ENCODE measurements at places on chromosomes 3 and 15.

DNA sequence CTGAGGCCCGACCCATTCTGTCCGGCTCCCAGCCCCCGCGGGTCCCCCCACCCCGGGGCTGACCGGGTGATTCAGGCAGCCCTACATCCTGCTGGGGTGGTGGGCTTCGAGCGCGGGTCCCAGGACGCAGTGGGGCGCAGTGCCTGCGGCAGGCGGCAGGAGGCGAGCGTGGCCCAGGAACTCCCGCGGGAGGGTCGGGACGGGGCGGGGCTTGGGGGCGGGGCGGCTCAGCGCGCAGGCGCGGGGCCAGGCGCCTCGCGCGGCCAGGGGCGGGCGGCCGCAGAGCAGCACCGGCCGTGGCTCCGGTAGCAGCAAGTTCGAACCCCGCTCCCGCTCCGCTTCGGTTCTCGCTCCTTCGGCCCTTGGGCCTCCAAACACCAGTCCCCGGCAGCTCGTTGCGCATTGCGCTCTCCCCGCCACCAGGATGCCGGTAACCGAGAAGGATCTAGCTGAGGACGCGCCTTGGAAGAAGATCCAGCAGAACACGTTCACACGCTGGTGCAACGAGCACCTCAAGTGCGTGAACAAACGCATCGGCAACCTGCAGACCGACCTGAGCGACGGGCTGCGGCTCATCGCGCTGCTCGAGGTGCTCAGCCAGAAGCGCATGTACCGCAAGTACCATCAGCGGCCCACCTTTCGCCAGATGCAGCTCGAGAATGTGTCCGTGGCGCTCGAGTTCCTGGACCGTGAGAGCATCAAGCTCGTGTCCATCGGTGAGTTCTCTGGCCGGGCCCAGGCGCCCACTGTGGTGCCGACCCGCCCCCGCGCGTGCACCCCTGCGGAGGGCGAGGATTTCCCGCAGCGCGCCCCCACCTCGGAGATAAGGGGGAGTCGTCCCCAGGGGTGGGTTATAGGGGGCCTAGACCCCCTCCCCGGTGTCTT lies at the start of gene FLNB:
Gene FLNB, plus strand, starts transcription at position 282 of the 885 bp plus-strand sequence. Its CDS starts 143 bp downstream, at position 425.
- DNase-seq: peak; percentile 68

DNA sequence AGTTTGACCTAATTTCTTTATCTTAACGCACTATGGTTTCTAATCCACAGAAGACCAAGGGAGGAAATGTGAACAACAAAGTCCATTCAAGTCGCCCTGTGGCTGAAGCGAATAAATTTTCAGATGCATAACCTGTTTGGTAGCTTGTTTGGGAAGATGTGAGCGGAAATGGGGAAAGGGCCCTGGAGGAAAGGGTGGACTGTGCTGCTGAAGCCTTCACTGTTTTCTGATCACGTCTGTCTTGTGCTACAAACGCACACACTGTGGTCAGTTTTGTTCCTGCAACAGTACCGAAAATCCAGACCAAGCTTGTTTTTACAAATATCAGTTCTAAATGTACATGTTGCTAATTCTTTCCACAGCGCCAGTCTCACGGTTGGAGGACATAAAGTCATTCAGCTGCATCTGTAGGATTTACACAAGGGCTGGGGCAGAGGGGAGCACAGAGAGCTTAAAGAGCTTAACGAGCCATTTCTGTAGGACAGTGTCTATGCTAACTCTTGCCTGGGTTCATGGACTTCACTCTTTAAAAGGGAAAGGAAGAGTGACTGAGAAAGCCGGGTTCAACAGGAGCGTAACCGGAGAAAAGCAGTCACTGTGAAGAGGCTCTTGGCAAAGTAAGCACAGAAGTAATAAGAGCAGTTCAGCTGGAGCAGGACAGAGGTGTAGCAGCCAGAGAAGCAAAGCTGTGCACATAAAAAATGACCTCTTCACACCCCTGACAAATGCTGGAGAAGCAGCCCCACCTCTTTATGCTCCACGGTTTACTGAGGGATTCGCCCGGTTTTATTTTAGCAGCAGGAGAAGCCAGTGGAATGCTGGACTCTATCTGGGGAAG lies 66.6 kb downstream of the USF3 start:
- no peak for DNase-seq

DNA sequence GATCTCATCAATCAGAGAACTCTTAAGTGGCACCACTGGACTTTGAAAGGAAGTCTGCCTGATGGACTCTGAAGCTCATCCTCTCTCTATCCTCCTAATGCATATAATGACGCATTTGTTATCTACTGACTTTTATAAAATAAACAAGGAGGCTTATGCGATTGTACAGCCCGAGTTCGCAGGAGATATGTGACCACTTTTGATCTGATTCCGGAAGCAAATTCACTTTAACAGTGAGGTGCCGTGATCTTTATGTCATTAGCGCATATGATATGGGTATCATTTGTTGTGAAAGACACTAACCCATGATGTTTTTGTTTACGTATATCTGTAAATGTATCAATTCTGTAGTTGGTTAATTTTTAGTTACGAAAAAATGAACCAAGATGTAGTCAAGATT lies 427 bp upstream of the RNF111 start:
- no peak for DNase-seq

- no peak for DNase-seq
Observed at GRCh38 chr3:33233884-33234283, 15.3 kb upstream of the SUSD5 start.

DNA sequence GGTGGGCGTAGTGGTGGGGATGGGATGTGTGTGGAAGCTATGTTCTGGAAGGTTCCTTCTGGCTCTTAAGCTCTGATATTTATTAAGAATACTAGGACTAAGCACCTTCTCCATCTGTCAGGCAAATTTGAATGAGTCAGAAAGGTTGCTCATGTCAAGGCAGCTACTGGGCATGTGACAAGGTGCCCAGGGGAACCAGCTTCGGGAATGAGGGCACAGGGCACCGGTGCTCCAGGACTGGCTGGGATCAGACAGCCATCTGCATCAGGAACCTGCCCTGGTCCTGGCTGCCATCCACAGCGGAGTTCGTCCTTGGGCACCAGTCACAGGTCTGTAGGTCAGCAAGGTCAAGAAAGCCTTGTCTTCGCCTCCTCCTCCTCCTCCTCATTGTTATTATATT lies 32.5 kb downstream of the CA12 start:
- DNase-seq: no peak

DNA sequence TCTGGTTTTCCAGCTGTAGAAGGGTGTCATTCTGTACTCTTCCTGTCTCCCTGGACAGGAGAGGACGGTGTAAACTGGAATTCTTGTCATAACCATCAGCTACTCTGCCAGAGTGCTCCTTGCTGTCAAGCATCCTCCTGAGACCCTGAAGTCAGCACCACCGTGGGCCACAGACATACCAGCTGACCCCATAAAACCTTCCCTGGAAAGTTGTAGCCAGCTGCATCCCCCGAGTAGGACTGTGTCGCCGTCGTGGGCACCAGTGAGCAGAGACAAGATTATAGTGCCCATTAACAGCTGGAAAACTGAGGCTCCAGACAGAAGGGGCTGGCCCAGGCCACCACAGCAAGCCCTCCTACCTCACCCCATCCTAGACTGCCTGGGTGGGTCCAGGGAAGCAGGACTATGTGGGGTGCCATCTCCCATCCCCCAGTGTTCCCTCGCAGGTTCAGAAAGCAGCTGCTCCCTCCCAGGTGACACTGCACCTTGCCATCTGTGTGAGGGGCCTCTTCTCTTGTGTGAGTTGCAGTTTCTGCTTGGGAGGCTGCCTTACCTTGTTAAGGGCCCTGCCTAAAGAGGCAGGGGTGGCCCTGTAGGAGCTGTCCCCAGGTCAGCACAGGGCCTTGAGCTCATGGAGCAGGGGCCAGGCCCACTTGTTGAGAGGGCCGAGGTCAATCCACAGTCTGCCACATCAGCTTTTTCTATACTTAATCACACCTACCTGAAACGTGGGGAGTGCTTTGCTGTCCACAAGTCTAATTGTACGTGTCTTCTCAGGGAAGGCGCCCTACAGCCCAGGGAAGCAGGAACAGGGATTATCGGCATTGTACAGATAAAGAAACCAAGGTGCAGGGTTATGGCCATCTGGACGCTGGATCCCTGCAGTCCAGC lies 191.9 kb upstream of the LINGO1 start:
- DNase-seq: no peak

GRCh38 chr15:90664650-90665287 lies 52.4 kb upstream of the BLM start:
- no peak for DNase-seq

DNA sequence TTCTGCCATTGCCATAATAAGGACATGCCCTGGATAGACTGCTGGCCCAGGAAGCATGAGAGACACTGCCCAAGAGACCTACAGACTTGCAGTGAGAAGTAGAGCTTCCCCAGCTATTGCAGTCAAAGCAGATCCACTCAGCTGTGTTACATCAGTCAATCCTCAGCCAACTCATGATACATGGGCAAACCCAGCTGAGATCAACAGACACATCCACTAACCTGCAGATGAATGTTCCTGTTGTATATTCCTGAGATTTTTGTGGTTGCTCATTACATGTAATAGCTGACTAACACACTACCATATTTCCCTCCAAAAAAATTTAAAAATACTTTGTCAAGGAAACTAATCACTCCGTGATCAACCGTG lies 68.6 kb downstream of the DCLK3 start:
- no peak for DNase-seq

GRCh38 chr15:99423186-99424130 lies 142.3 kb upstream of the MEF2A start:
- no peak for DNase-seq

DNA sequence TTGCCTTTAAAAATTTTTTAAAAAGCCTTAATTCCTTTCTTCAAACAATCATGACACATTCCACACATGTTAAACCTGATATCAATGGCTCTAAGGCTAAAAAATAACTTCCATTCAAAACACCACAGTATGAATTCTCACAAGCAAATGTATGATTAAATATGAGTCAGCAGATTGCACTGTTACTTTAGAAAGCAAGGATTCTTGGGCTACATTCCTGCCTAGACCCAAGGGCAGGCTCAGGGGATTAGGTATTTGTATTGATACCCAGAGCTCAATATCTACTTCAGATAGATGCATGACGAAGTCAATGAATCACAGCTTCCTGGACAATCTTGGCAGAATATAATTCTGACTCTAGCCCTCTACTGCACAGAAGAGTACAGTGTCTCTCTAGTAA lies 65.7 kb downstream of the RARB start:
- DNase-seq: no peak

GRCh38 chr3:14320219-14320618 lies 82.2 kb upstream of the SLC6A6 start:
- DNase-seq: no peak

GRCh38 chr3:114454551-114455251 lies 160.9 kb downstream of the TIGIT start:
- no peak for DNase-seq

- DNase-seq: no peak
Observed at GRCh38 chr15:48751595-48751994, 59.3 kb downstream of the CEP152 start.

DNA sequence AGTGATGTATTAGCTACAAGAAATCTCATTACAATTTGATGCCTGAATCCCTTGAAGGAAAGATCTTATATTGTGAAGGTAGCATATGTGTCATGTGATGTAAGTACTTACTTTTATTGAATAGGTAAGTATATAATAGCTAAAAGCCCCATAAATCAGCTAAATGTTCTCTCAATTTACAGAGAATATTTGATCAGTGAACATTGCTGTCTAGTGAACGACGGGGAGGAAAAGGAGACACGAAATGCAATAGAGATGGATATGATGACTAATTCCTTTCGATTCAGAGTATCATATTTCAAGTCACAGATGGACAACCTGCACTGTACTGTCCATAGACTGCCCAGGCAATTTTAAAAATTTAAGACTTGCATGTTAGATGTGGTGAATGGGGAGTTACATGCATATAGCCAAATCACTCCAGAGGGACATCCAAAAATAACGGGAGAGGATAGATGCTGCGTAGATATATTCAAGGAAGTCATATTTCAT lies 462.1 kb upstream of the CDIN1 start:
- no peak for DNase-seq

DNA sequence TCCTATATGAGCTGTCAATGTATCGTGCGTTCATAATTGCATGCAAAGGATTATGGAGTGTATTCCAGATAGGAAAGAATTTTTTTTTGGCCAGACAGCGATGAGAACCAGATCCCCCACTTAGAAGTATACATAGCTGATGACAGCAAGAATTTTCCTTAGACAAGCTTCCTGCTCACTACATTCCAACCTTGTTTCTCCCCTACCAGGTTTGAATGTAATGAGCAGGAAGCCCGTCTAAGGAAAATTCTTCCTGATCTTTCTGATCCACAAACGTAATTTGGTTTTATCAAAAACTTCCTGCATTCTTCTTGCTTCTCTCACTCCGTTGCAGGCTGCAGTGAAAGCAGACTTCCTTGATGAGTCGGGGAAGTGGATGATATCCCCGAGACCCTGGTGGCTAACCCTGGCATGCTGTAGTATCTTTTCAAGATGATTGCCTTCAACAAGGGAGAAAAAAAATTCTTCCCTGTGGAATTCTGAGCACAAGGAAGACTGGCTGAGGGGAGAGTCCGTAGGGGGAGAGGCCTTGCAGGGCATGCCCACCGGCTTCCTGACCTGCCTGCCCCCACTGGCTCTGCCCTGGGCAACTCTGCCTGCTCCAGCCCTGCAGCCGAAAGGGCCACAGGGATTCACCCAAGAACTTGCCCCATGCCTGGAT lies 243.1 kb downstream of the TLE3 start:
- DNase-seq: no peak

DNA sequence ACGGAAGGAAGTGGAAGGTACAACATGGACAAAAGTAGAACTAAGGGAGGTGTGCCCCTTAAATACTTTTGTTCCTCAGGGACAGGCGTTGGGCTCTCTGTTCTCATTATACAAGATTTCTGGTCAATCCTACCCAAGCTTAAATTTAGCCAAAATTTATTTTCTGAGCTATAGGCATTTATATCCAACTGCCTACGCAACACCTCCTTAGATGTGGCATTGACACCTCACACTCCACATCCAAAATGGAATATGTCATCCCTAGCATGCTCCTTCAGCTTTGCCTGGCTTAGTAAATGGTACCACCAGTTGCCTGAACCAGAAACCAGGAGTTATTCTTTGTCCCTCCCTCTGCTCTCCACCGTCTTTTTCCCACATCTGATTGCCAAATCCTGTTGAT lies 26.2 kb downstream of the FANCD2OS start:
- DNase-seq: no peak

DNA sequence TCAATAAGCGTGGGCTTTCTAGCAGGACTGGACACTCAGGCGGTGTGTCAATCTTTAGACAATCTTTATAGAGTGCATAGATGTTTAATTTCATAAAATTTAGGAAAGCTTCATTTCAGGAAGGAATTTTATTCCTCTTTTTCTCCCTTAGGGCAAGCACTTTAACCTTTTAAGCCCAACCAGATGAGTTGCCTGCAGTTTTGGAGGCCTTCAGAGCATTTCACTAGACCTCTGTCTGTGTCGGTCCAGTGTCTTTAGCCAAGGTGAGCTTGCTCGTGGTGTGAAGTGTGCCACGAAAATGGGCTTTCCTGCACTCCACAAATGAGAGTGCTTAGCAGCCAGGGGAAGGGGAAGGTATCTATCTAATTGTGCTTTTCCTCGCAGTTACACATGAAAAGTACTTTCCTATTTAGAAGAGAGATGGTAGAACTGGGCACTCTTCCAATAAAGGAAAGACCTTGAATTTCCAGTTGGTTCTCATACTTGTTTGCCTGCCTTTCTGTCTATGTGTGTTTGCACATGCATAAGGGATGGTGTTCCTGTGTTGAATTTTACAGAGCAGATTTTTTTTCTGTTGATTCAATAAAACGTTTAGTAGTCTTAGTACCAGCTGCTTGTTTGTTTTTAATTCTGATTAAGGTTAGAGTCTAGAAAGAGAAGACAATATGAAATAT lies 53.6 kb downstream of the FEZF2 start:
- DNase-seq: no peak

GRCh38 chr3:17798000-17798399 lies 55.6 kb upstream of the TBC1D5 start:
- DNase-seq: peak; percentile 22

- no peak for DNase-seq
Observed at GRCh38 chr3:171058873-171059603, 32.5 kb upstream of the SLC2A2 start.
